Stimulated activated CD4-positive, alpha-beta T cell treated with anti-CD3 and anti-CD28 coated beads, Interleukin-15, amount 100 ng/mL, for 24 hours (primary cell): ENCODE measurements at places on chromosomes 3 and 15.

- peak; percentile 4 for DNase-seq
These were observed 3.6 kb upstream of the CLDN16 start for GRCh38 chr3:190384309-190384756.

- no peak for DNase-seq
These were observed 406.0 kb downstream of the GAP43 start for GRCh38 chr3:116029266-116029665.

GRCh38 chr3:161401389-161401788, 30.1 kb upstream of the SPTSSB start:
- DNase-seq = no peak

GRCh38 chr3:12869035-12869621, 27.8 kb upstream of the RPL32 start:
- DNase-seq = peak; percentile 59
